ENCODE measurements at places on chromosomes 4 and X.

- no peak for DNase-seq
Measured at GRCh38 chr4:75841641-75842520, 60.4 kb downstream of the PPEF2 start.

DNA sequence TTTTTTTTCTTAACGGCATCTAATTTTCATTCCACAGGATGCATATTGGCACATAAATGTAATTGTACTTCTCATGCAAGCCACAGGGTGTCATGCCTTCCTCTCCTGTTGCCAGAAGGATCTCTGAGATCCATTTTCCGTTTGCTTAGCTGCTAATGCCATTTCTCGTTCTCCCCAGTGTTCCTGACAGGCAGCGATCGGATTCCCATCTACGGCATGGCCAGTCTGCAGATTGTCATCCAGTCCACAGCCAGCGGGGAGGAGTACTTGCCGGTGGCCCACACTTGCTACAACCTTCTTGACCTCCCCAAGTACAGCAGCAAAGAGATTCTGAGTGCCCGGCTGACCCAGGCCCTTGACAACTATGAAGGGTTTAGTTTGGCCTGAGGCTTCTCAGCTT lies 8.9 kb upstream of the NAP1L5 start:
- peak; percentile 65 for DNase-seq

DNA sequence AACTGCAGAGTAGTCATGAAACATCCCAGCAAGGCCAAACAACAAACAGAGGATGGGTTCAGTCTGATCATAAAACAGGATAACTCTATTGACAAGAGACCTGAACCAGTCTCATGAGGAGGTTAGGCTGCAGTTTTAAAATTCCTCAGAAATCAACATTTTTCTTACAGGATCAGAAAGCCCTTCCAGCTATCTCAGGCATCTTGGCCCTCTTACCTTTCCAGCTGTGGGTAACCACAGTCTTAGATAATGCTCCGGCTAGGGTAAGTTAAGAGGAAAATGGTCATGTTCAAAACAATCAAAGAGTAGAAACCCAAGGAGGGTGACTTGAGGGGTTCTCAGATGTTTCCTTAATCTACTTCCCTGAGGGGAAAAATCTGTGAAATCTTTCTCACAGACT lies 5.1 kb downstream of the CTSO start:
- no peak for DNase-seq

DNA sequence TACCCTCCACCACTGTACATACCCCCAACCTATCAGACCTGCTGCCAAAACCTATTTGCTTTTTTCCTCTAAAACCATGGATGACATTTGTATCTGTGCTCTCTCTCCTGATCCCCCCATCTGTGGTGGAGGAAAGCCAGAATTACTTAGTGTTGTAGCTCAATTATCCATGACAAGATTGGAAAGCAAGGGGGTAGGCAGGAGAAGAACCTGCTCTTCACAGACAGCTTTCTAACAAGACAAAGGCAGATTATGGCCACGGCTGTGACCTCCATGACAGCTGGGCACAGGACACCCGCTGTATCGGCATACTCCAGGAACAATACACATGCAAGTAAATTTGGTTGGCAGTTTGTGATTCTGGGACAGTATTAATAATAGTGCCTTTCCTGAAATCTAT lies 186.7 kb downstream of the ENOX2 start:
- no peak for DNase-seq

GRCh38 chr4:83563998-83564397 lies 28.1 kb downstream of the GPAT3 start:
- no peak for DNase-seq

GRCh38 chr4:83152746-83153145 lies 38.2 kb upstream of the PLAC8 start:
- no peak for DNase-seq

DNA sequence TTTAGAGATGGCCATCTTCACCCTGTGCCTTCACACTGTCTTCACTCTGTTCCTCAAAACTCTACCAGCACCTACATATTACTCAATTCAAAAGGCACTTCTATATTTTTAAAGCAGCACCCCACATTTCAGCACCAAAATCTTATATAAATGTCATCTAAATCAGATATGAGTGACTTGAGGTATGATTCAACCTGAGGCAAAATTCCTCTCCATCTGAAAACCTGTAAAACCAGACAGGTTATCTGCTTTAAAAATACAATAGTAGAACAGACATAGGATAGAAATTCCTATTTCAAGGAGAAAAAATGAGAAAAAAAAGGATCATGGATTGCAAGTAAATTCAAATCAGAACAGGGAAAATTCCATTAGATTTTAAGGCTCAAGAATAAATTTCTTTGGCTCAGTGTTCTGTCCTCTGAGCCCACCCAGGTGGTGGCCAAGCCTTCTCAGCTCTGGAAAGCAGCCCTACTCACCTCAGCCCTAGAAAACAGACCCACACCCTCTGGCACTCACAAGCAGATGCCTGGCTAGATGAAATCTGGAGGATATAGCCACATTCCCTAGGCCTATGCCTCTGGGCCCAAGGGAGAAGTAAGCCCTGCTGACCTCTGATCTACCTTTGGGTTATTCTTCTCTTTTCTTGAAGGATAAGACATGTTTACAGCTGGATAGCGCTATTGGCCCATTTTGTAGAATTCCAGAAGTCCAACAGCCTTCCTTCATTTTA lies 240.4 kb upstream of the ZCCHC13 start:
- no peak for DNase-seq

- DNase-seq, result no peak
Measured at GRCh38 chrX:130267956-130268448, 697 bp downstream of the ZNF280C start.

DNA sequence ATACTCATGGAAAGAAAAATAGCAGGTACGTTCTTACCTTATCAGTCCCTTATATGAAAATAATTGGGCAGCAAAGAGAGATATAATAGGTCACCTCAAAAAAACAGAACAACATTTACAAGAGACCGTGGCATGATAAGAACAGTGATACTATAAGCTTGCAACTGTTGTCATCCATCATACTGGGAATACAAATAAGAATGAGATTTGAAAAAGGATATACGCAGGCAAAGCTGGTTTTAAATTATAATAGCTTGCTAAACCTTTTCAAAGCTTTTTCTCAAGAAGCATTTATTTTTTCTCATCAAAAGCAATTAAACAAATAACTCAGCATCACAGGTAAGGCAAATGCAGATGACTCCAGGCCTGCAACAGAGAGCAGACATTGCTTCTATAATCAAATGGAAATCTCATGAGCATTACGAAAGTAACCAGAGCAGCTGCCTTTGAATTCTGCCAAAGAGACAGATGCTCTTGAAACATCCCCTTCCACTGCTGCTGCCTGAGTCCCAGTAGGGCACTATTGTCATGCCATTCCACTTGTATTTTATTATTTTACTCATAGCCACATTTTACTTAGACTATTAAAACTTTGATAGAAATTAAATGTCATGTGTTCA lies 620.6 kb upstream of the GNPDA2 start:
- no peak for DNase-seq

DNA sequence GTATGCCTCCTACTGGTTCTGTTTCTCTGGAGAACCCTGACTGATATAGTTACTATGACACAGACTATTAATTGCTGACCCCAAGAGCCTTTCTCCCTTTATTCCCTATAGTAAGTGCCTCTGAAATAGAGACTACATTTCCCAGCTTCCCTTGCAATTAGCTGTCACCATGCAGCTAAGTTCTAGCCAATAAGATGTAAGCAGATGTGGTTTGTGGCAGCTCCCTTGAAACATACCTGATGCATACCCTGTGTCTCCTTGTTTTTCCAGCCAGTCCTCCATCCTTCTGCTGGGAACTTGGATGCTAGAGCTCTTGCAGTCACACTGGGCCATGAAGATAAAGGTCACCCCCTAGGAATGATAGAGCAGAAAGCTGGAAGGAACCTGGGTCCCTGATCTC lies 9.7 kb upstream of the TMEM165 start:
- no peak for DNase-seq

GRCh38 chrX:68914479-68914946 lies 85.7 kb downstream of the EFNB1 start:
- no peak for DNase-seq

- peak; percentile 64 for DNase-seq
Measured at GRCh38 chr4:26032142-26032541, 118.1 kb downstream of the SMIM20 start.

GRCh38 chr4:63618883-63619718 lies 790.1 kb downstream of the TECRL start:
- no peak for DNase-seq

DNA sequence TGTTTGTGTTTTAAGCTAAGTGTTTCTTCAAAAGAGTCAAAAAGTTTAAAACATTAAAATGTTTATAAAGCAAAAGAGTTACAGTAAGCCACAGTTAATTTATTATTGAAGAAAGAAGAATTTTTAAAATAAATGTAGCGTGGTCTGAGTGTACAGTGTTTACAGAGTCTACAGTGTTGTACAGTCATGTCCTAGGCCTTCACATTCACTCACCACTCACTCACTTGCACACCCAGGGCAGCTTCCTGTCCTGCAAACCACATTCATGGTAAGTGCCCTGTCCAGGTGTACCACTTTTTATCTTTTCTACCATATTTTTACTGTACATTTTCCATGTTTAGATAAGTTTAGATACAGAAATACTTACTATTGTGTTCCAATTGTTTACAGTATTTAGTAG lies 239.7 kb upstream of the AGA start:
- DNase-seq, result no peak

- DNase-seq, result peak; percentile 85
Measured at GRCh38 chr4:123340381-123340701, 56.3 kb upstream of the SPRY1 start.

GRCh38 chr4:182143822-182144625 lies 99.2 kb upstream of the TENM3 start:
- peak; percentile 22 for DNase-seq

GRCh38 chrX:65586491-65586890 lies 51.9 kb upstream of the LAS1L start:
- DNase-seq, result peak; percentile 59

DNA sequence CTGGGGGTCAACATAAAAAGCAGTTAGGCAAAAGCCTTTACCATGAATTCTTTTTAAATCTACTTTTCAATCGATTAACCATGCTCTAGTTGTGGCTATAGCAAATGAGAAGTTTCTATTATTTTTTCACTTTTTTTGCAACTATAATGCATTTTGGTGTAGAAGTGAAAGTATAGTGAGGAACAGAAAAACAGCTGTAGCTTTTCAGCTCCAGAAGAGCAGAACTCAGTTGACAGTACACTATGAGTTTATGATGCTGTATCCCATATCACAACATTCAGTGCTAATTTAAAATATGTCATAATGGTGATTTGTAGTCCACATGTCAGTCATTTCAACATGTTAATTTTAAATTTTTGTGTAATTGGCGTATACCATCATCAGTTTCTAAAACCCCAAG lies 8.7 kb upstream of the MUC7 start:
- no peak for DNase-seq

Measured in stromal cell of bone marrow (primary cell).